ENCODE measurements at places on chromosomes 4 and X.

- DNase-seq = no peak
Measured at GRCh38 chr4:61389640-61390039, 189.5 kb downstream of the ADGRL3 start.

DNA sequence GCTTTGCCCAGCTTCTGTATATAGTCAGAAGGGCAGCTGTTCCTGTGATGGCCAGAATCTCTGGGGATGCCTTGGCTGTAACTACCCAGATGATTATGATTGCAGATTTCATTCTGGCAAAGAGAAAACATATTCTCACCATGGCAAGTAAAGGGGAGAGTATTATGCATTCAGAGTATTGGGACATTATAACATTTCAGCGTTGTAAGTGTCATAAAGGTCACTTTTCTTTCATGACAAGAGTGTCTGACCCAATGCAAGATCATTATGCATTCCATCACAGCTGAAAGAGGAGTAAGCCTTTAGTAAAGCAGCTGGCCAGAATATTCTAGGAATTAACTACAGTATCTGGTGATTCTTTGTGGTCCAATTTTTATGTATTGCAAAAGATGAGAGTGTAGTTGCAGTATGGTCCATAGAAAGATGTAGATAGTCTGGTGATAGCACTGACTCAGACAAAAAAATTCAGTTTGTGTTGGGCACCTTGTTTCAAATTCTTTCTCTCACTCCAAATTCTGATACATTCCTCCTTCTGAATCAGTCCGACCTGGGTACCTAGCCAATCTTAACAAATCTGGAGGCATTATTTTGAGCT lies 2366.3 kb downstream of the PCDH7 start:
- no peak for DNase-seq

GRCh38 chr4:175961604-175962003 lies 104.0 kb upstream of the WDR17 start:
- DNase-seq = no peak

DNA sequence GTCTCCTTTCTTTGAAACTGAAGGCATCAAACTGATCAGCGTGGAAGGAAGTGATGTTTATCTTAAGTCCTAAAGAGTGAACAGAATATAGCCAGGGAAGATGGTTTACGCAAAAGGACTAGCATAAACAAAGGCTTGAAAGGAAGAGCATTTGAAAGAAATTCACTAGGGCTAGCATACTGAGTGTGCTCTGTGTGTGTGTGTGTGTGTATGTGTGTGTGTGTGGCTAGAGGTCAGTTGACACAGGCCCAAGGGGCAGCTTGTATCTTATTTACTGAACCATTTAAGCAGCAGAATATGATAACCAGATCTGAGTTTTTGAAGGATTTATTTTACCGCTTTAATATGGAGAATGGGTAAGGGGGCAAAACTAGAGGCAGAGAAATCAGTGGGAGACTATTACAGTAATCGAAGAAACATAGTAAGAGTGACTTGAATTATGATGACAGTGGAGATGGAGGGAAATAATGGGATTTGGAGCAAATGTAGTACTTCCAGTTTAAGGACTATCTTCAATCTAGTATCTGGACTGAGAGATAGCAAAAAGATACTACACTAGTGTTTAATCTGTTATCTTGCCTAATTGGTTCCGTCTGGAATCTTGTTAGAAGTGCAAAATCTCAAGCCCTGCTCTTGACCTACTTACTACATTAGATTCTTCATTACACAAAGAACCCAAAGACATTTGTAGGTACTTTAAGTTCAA lies 36.9 kb downstream of the CEP44 start:
- DNase-seq = no peak

GRCh38 chr4:132108784-132109183 lies 1040.3 kb upstream of the PCDH10 start:
- DNase-seq = no peak

DNA sequence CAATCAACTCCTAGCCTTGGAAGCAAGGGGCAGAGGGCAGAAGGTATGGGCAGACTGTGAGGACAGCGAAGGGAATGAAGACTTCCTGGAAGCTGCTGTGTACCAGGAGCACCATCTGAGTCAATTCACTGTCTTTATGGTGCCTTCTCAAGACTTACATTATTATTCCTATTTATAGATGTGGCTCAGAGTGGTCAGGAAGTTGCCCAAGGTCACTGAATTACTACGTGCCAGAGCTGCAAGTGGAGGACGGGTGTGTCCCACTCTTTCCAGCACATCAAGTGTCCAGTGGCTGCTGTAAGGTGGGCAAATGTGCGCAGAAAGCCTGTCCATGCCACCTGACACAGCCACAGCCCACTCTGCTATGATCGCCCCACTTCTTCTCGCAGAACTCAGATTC lies 32.0 kb downstream of the SMPX start:
- no peak for DNase-seq

DNA sequence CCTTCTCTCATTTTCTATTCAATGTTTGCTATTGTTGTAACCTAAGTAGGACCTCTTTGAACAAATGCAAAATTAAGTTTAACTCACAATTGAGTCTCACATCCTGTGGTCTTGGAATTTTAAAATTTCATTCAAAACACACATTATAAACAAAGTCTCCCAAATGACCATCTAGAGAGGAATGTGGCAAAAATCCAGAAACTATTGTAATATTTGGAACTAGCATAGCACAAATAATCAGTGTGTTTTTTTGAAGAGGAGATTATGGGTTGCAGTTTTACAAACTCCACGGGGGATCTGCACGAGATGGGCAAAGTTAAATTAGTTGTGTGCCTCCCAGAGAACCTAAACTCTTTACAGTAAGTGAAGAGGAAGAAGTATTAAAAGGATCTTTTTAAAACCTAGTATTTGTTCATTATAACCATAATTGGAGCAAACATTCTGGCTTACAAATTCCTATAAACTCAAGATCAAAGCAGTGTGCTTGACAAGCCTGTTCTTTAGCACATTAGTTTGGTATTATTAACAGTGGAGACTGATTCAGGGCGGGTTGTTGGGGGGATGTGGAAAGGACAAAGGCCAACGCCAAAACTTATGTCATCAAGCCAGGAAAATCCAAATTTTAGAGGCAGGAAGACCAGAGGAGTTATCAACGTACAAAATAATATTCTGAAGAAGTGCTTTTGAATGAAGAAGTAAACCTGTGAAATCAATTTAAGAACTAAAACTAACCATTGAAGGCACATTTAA lies 22.4 kb upstream of the RBPJ start:
- no peak for DNase-seq

- no peak for DNase-seq
Measured at GRCh38 chr4:158444621-158445020, 77.1 kb upstream of the RXFP1 start.

- no peak for DNase-seq
Measured at GRCh38 chr4:185847352-185848097, 35.5 kb upstream of the SORBS2 start.

GRCh38 chrX:72105436-72105835 lies 26.3 kb downstream of the RTL5 start:
- DNase-seq = no peak

DNA sequence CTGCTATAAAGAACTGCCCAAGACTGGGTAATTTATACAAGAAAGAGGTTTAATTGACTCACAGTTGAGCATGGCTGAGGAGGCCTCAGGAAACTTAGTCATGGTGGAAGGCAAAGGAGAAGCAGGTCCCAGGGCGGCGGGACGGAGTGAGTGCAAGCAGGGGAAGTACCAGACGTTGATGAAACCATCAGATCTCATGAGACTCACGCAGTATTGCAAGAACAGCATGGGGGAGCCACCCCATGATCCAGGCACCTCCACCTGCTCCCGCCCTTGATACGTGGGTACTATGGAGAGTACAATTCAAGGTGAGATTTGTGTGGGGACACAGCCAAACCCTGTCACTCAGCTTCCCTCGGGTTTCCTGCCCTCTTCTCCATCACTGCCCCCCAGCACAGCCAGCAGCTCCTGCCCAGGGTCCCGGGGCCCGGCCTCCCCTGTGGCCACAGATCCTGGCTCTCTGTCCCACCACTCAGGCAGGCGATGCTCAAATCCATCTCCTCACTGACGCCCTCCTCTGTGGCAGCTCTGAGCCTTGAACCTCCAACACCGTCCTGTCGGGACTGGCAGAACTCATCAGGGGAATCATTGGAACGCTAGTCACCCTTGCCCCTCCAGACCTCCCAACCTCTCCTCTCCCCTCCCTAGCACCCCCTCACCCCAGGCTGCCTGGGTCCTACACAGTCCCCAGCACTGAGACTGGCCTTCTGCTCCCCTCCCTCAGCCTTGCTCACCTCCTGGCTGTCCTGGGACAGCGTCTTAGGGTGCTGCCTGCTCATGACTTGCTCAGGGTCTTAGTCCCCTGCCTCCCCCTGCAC lies 37.6 kb downstream of the FGFRL1 start:
- no peak for DNase-seq

DNA sequence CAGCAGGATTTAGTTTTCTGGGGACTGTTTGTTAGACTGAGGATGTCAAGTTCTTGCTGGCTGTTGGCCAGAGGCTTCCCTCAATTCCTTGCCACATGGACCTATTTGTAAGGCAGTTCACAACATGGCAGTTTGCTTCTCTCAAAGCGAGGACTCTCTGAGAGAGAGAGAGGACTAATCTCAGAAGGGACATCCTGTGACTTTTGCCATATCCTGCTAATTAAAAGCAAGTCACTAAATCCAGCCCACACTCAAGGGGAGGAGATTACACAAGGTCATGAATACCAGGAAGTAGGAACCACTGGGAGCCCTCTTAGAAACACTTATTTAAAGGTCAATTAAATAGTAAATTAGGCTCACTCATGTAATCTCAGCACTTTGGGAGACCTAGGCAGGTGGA lies 38.2 kb downstream of the PPP1R2C start:
- no peak for DNase-seq

GRCh38 chrX:97372001-97372766 lies 488.5 kb downstream of the RPA4 start:
- DNase-seq = no peak

DNA sequence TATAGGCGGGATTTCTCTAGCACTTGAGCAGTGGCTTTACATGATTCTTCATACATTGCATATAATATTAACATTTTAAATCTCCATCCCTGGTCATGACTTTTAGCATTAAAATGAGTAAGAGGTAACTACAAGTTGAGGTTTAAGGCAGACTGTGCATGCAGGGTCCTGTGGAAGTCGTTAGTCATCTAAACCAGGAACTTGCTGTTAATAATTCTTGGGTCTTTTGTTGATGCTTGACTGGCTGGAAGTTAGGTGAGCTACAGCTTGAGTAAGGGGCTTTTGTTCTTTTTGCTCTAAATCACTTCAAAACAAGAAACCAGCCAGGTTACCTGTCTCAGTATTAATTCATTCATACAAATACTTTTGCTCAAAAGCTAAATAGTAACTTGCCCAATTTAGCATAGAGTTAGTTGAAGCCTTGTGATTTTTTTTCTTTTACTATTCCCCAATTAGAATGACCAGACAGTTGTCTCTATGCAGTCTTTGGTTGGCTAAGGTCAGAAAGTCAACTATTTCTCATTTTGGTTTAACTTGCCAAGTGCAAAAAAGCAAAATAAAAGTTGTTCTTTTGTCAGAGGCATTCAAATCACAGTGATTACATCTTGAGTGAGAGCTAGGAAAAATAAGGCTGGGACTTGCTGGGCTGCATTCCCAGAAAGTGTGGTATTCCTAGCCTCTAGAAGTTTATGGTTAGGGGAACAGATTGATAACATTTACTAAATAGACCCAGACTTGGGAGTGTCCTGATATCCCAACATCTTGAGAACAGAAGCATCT lies 516.9 kb downstream of the PDHA2 start:
- no peak for DNase-seq

- DNase-seq = no peak
Measured at GRCh38 chr4:14513471-14513870, 488.8 kb upstream of the CPEB2 start.
